Stimulated activated naive CD4-positive, alpha-beta T cell treated with Interleukin-2 at 50 U/mL for 16 hours (primary cell): ENCODE measurements at places on chromosomes 7 and 10.

GRCh38 chr7:47535035-47535703 lies 46.7 kb downstream of the TNS3 start:
- DNase-seq, result no peak

DNA sequence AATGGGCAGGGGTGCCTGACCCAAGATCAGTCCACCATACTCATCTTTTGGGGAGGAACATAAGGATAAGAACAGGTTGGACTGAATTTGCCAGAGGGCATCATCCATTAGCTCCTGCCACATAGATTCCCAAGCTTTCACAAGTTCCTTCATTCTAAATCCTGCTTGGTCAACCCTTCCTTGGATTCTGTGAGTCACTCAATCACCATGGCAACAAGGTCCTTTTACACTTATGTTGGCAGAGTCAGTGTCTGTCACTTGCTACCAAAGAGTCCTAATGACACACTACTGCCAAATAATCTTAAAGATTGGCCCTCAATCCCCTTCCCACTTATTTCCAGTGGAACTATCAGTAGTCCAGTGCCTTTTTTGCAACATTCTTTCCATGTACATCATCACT lies 5.0 kb upstream of the LGI1 start:
- DNase-seq, result no peak

DNA sequence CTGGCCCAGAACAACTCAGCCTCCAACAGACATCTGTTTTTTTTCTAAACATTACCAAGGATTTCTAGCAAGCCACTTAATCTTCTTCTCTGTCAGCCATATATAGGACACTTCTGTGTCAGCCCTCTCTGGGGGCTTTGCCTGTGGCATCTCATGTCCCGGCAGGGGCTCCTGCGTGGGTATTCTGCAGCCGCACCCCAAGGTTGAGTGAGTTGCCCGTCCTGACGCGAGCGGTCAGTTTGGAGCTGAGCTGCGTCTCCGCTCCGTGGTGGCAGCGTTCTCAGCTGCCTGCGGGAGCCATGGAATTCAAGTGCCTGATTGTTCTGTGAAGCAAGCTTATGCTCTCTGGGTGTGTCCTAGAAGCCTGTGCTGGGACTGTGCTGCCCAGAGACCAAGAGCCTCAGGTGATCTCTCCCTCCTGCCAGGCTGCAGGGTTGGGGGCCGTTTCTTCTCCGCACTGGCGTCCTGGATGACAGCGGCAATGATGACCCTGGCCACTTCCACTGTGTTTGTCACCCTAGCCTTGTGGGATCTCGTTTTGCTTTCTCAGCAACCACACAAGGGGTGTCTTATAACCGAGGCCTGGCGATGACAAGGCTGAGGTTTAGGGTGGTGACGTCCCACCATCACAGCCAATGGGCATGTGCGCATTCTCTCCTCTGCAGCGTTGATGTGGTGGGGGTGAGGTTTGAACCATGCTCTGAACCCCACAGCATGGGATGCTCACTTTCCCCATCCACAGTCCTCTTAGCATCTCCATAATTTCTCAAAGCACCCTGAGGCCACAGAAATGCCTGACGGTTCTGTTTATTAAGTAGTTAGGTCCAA lies 612.6 kb upstream of the FOXK1 start:
- no peak for DNase-seq

DNA sequence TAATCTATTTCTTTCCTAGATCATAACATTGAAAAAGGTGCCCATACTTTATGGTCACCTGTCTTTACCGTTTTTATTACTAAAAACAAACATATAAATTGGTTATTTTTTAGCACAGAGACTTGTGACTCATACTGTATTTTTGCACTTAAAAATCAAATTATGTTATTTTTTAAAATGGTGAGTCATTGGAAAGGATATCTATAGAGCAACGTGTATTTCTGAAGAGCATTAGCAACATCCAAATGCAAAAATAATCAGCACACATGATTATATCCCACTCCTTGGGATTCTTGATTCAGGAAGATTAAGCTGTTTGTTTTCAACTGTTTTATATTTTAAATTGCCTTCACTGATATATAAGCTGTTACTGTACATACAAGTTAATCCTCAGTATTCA lies 40.7 kb upstream of the FMC1 start:
- no peak for DNase-seq

DNA sequence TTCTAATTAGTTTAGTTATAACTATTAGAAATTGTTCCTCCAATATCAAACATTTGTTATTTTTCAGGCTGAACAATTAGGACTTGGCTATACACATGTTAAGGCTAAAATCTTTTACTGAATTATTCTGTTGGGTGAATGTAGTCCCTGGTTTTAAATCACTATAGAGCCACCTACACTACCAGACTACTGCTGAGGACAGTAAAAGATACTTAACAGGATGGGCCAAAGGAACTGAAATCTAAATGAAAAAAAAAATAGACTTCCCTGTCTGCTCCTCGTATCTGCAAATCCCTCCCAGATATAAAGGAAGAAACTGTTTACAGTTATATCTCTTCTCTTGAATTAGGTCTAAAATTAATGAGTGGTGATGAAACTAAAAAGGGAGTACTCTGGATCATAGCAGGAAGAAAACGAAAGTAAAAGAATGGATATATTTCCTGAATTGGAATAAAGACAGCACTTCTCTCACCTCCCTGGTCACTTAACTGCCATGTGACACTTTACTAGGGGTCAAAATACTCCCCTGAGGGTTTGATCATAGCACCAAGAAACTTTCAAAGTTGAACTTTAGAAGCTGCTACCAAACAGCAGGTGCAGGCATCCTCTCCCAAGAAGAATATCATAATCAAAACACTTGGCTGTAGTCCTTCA lies 12.7 kb downstream of the FBXW4 start:
- no peak for DNase-seq

GRCh38 chr10:78942091-78942501 lies 126.7 kb upstream of the ZMIZ1 start:
- DNase-seq, result no peak

- DNase-seq, result no peak
These were observed 283.8 kb upstream of the C7orf33 start for GRCh38 chr7:148306759-148307158.

DNA sequence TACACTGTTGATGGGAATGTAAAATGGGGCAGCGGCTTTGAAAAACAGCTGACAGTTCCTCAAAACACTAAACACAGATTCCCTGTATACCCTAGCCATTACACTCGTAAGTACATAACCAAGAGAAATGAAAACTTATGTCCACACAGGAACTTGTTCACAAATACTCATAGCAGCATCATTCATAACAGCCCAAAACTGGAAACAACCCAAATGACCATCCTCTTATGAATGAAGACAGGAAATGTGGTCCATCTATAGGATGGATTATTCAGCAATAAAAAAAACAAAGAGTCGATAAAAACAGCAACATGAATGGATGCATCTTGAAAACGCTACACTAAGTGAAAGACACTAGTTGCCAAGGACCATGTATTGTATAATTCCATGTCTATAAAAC lies 23.7 kb downstream of the NMT2 start:
- no peak for DNase-seq

DNA sequence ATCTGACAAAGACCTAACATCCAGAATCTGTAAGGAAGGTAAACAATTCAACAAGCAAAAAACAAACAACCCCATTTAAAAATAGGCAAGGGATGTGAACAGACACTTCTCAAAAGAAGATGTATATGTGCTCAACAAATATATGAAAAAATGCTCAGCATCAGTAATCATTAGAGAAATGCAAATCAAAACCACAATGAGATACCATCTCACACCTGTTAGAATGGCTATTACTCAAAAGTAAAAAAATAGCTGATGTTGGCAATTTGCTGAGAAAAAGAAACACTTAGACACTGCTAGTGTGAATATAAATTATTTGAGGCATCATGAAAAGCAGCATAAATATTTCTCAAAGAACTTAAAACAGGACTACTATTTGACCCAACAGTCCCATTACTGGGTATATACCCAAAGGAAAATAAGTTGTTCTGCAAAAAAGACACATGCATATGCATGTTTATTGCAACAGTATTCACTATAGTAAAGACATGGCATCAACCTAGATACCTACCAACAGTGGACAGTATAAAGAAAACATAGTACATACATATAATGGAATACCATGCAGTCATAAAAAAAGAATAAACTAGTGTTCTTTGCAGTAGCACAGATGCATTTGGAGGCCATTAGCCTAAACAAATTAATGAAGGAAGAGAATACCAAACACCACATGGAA lies 980.1 kb downstream of the KCNMA1 start:
- no peak for DNase-seq

DNA sequence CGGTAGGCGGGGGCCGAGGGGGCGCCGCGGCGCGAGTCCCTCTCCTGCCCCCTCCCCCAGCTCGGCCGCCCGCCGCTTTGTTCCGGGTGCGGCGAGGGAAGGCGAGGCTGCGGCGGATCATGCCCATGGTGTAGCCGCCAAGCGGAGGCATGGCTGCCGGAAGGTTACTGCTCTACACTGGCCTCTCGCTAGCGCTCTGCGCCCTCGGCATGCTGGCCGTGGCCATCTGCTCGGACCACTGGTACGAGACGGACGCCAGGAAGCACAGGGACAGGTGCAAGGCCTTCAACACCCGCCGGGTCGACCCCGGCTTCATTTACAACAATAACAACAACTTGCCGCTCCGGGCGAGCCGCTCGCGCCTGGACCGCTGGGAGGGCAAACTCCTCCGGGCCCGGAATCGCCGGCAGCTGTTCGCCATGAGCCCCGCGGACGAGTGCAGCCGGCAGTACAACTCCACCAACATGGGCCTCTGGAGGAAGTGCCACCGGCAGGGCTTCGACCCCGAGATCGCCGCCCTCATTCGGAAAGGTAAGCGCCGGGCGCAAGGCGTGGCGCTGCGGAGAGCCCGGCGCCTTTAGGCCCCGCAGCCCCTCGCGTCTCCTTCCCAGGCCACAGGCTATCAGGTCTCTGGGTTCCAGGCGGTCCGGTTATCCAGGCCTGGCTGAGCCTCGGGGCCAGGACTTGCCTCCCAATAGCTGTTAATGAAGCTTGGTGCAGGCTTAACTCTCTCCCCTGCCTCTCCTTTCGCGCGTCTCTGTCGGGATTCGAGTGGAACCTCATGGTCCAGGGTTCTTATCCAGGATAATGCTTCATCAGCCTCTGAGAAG lies 513 bp downstream of the TMEM178B start:
- DNase-seq, result no peak

DNA sequence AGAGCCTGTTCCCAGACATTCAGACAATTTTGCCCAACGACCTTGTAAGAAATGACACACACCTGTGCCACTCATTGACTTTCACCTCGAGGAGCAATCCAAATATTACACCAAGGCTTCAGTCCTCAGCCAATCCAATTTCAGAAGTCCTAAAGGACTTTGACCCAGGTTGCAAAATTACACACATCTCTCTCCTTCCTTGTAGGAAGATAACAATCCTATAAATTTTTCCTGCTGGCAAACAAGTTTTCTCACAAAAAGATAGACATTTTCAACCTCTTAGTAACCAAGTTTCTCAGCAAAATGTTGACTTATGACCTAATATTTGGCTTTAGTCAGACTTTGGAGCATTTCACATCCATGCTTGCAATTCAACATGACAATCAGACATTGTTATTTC lies 745.0 kb downstream of the GRID1 start:
- no peak for DNase-seq
